ENCODE measurements at places on chromosomes 12 and 14.
A peak's percentile ranks its signal among the peaks of the same experiment; 100 is the strongest.

DNA sequence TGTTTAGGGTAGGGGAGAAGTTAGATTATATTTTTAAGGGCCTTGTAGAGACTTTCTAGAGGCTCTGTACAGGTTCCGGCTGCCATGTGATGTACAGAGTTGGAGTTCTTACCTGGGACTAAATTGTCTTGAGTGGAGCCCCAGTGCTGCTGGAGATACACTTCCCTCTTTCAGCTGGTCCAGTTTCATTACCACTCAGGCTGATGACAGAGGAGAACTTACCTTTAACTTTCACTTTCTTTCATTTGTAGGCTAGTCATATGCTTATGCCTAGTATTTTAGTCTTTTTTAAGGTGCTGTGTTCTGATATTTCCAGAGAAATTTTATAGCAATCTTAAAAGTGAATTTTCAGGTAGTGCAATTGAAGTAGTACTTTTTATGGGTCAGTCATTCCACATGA lies 117.3 kb downstream of the ERC1 start:
- no peak for DNase-seq

DNA sequence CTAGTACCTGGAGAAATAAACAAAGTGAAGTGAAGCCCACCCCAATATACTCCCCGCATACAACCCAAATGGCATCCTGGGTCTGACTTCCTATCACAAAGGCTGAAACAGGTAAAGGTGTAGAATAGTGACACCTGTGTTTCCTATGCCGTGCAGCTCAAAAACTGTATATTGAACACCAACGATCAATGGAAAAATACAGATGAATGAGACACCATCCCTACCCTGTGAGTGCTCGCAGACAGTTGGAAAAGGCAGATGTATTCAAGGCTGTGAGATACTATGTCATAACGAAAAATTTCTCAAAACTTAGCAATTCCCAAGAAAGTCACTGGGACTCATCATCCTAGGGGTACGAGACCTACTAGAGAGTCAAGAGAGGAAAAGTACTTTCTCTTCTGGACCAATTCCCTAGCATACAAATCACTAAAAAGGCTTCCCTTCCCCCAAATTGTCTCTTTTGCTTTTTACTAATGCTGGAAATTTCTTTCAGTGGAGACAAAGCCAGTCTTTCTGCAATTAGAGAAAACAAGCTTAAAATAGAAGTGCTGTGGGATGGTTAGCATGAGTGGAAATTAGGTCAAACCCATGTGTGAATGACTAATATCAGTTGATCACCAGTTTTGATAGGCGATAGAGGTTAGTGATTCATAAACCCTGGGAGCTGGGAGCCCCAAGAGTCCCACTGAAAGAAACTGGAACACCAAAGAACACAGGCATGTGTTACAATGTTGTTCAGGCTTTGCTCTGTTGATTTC lies 249.7 kb downstream of the SPTSSA start:
- DNase-seq, result no peak

GRCh38 chr14:103057028-103057371 lies 349 bp downstream of the CDC42BPB start:
- DNase-seq, result peak; percentile 75

DNA sequence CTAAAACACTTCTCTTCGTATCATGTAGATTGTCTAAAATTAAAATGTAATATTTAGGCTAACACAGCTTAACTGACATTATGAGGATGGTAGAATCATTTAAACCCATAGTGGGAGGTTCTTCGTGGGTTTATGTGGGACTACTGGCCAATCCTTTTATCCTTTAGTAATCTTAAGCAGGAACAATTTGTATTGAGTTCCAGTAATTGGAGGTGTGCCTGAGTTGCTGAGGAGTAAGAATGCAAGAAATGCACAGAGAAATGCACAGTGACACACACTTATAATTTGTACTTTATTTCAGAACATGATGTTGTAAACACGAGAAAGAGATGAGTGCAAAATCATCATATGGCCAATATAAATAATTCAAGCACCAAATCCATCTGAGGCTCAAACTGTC lies 22.3 kb downstream of the OTOGL start:
- DNase-seq, result no peak

DNA sequence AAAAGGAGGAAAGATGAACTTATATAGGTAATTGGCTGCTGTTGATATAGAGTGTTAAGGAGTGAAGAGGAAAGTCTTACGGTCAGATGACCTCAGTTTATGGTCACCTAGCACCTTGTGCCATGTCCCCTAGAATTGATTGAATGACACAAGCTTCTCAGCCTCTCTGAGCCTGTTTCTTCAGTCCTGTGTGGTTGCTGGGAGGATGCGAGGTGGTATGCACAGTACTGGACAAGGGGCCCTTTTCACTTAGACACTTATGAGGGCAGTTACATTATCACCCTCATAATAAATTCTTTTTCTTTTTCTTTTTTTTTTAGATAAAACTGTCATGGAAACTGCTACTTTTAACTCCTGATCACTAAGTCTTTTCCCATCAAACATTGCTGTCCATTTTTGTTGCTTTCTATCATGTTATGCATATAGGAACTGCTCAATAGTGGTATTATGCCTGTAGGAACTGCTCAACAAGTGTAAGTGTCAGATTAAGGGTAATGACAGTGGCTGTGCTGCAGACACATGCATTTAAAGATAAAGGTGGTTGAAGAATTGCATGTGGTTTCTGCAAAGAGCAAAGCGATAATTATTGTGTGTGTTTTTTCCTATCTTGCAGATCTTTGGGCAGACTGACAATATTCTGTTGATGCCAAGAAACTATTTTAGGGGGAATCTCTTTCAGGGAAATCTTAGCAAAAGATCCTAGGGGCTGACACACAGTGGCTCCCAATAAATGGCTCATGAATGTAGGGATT lies 11.6 kb downstream of the ANO6 start:
- DNase-seq, result no peak

- no peak for DNase-seq
Observed at GRCh38 chr12:118391836-118392235, 15.5 kb downstream of the SUDS3 start.

DNA sequence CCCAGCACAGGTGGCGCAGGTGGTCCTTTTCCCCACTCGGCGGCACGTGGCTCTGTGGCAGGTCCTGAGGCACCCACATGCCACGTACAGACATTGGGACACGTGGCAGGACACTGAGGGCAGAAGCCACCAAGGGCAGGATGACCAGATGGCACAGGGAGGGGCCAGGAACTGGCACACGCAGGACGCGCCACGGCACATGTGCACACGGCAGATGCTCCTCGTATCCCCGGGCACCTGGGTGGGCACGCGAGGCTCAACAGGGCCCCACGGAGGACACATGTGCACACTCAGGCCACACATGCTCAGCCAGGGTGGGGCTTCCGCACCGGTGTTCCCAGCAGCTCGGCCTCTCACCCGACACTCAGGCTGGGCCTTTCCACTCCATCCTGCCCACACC lies 52.0 kb downstream of the FBRSL1 start:
- no peak for DNase-seq

Data from upper lobe of right lung (tissue), 1 donor.